Fibroblast of skin of abdomen (primary cell): ENCODE measurements at places on chromosomes 4 and X.

- no peak for DNase-seq
Measured at GRCh38 chr4:37446016-37446415, 201.5 kb downstream of the NWD2 start.

DNA sequence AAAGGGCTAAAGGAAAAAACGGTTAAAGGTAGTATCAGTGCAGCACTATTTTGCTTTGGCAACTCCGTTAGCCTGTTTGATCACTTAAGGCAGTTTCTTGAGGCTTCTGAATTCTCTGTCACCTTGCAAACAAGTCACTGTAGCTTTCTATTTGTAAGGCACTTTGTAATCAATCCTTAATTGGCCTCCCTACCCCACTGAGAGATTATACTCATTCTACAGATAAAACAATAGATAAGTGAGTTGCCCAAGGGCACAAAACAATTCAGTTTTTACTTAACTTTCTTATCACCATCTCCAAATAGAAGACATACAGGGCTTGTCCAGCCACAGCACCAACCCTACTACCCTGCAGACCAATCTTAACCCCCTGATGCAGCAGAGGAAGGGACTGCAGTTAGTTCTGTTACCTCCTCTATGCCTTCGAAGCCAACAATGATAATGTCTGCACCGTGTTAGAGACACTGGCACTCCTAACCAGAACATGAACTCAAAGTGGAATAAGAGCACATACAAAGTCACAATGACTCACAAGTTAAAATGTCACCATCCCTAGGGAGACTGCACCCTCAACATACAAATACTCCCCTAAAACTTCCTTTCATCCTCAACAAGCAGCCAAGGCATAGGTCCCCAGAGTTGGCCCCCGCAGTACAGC is 1.7 kb downstream of the TMEM185A start:
- no peak for DNase-seq

DNA sequence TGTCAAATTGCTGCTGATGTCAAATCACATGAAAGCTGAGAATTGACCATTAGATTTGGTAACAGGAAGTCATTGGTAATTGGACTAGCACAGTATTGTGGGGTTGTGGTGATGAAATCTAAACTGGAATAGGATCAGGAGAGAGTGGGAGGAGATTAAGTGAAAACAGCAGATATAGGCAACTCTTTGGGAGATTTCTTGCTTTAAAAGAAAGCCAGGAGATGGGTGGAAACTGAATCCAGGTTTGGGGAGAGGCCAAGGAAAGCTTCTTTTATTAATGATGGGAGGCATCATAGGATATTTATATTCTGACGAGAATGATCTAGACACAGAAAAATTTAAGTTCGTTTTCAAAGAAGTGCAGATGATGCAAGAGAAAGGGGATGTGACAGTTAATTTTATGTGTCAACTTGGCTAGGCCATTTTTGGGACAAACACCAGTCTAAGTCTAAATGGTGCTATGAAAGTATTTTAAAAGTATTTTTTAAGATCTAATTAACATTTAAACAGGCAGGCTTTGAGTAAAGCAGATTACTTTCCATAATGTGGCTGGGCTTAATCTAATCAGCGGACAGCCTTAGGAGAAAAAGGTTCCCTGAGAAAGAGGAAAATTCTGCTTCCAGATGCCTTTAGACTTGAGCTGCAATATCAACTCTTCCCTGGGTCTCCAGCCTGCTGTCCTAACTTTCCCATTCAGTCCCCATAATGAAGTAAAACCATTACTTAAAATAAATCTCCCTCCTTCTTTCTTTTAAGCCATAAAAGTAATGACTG is 24.7 kb downstream of the SEC24D start:
- peak; percentile 91 for DNase-seq

DNA sequence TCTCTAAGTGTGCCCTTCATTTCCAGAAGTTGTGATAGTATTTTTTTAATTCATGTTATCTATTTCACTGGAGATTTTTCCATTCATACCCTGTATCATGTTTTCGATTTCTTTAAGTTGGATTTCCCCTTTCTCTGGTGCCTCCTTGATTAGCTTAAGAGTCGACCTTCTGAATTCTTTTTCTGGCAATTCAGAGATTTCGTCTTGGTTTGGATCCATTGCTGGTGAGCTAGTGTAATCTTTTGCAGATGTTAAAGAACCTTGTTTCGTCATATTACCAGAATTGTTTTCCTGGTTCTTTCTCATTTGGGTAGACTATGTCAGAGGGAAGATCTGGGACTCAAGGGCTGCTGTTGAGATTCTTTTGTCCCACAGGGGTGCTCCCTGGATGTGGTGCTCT is 9.1 kb upstream of the SH3BP2 start:
- DNase-seq = no peak

- no peak for DNase-seq
Measured at GRCh38 chr4:77187322-77187721, 30.3 kb downstream of the CCNG2 start.

GRCh38 chr4:182698212-182698611 is 219.0 kb downstream of the DCTD start:
- no peak for DNase-seq

- no peak for DNase-seq
Measured at GRCh38 chrX:17183566-17183965, 191.4 kb upstream of the NHS start.

GRCh38 chrX:134642386-134642785 is 15.9 kb downstream of the PLAC1 start:
- DNase-seq = peak; percentile 85

DNA sequence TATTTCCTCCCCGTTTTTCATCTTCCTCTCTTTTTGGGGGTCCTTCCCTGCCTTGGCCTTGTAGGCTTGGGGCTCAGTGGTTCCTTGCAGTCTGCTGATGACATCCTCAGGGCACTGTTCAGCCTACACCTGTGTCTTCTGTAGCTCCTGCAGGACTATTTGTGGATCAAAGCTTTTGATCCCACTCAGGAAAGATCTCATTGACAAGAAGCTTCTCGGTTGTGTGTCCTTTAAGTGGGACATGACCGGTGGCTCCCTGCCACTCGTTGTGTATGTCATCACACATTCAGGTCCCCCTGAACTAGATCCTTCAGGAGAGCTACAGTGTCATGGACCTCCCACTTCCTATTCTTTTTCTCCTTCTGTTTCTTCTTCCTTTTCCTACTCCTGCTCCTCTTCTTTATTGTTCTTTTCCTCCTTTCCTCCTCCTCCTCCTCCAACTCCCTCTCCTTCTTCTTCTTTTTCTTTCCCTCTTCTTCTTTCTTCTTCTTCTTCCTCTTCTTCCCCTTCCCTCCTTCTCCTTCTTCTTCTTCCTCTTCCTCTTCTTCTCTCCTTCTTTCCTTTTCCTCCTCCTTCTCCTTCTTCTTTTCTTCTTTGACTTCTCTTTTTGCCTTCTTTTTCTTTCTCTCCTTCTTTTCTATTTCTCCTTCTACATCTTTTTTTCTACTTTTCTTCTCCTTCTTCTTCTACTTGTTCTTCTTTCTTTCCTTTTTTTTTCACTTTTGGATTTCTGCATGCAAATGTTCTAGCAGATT is 67.8 kb downstream of the NBDY start:
- DNase-seq = no peak

- peak; percentile 25 for DNase-seq
Measured at GRCh38 chrX:136204571-136204970, 46.6 kb downstream of the MAP7D3 start.

DNA sequence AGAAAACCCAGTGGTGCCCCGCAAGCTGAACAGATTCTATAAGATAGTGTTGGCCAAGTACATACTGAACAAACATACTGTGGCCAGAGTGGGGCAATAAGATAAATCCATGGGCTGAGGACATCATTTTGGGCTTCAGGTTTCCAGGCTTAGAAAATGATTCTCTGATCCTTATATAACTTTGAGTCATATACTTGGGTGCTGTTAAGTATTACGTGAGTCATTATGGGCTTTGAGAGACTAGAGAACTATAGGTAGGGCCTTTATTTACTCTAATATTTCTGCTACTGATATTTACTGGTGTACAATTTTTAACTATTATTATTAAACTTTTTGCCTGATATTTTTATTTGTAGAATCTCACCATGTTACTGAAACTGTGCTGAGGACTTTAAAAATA is 586.1 kb downstream of the CENPC start:
- no peak for DNase-seq

DNA sequence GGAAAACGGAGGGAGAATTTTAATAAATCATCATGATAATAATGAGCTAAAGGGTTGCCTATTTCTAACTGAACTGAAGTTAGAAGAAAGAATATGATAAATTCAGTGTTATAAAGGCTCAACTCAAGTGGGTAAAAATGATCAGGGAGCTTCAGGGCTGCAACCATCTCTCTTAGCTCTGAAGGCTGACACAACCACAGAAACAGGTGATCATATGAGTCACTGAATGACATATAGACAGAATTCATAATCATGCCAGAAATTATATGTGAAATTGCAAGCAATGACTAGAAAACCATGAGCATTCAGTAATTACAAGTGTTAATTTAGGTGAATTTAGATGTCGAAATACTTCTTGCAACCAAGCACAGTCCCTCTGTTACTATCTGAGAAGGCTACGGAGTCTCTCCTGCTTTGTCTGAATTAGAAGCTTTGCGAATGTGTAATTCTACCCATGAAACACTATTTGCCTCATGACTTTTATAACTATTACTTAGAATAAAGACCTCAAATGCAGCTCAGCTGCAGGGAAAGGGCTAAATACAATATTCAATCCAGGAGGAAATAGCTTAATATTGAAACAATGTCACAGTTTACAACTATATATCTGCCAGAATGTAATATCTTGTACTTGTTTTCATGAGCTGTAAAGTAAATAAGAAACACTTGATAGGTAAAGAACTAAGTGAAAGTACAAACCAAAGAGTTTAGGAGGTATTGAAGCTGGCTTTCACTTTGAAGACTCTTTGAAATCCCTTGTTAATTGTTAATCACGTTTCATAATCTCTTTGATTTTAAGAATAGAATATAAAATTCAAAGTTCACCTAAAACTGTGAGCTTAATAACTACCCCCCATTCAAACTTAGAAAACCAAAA is 1972.6 kb downstream of the ARAP2 start:
- no peak for DNase-seq

DNA sequence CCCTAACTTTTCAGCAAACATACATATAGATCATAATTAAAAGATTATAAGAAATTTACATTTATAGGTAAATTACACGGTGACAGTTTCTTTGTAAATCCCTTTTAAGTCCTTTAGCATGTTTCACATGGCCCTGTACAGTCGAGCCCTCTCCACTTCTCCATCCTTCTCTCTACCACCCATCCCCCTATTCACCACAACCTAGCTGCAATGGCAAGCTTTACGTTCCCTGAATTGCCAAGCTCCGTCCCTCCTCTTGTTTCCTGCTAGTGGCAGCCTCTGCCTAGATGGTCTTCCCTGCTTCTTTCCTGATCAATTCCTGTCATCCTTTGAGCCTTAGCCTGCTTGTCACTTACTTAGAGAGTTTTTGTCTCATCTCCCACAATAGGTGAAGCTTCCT is 116.2 kb downstream of the TMA16 start:
- no peak for DNase-seq

DNA sequence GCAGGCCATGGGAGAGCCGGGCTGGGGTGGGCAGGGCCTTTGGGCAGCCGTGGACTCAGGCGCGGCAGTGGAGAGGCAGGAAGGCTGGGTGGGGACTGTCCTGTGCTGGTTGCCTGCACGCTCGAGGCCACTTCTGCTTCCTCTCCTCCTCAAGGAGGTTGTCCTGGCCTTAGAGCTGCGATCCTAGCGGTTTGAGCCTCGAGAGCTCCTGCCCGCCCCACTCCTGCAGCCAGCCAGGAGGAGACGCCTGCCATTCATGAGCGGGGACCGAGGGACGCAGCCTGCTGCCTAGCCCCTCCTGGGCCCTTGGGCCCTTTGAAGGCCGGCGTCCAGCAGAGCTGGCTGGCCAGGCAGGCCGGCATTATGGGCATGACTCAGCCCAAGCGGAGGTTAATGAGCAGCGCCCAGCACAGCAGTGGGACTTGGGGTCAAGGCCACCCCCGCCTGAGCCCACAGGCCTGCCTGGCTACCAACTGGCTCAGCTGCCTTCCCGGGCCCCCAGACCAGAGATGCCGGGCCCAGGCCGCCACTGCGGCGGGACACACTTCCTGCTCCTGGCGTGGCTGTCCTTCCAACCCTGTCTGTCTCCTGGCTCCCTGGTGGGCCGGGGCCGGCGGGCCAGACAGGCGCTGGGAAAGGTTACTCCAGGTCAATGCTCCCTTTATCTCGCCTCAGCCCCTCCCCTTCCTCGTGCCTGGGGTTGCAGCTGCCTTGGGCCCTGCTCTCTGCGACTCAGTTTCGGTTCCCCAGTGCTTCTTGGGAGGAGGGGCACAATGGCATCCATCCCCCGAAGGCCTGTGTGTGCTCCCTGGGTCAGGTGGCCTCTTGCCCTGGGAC is 1.8 kb downstream of the ABCD1 start:
- peak; percentile 13 for DNase-seq

GRCh38 chrX:48487362-48487798 is 11.4 kb downstream of the FTSJ1 start:
- peak; percentile 91 for DNase-seq

DNA sequence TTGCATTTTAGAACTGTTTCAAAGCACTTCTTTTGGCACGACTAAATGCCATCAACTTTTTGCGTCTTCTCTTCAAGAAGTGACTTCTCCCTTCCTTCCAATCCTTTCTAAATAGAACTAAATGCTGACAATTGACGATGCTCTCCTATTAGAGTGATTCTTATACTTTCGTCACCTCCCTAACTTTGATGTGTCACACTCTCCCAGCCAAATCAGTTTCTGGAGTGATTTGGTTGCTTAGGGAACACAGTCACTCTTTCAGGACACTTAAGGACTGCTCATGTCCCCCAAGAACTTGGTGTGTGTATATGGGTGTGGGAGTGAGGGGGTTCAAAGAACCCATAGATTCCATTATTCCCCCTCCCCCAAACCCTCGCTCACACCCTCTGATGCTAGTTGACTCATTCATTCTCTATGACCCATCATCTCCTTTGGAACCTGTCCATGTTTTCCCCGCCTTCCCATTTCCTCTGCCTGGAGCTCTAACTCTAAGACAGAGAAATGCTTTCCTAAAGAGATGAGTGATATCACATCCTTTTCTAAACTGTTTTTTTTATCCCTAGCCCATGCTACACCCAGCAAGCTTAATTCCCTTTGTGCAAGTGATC is 26.8 kb upstream of the AREG start:
- DNase-seq = peak; percentile 83

- no peak for DNase-seq
Measured at GRCh38 chr4:49000806-49001205, 14.7 kb downstream of the CWH43 start.

GRCh38 chr4:184807256-184807655 is 18.5 kb downstream of the ACSL1 start:
- no peak for DNase-seq

GRCh38 chr4:125283707-125284279 is 31.0 kb upstream of the FAT4 start:
- peak; percentile 26 for DNase-seq

DNA sequence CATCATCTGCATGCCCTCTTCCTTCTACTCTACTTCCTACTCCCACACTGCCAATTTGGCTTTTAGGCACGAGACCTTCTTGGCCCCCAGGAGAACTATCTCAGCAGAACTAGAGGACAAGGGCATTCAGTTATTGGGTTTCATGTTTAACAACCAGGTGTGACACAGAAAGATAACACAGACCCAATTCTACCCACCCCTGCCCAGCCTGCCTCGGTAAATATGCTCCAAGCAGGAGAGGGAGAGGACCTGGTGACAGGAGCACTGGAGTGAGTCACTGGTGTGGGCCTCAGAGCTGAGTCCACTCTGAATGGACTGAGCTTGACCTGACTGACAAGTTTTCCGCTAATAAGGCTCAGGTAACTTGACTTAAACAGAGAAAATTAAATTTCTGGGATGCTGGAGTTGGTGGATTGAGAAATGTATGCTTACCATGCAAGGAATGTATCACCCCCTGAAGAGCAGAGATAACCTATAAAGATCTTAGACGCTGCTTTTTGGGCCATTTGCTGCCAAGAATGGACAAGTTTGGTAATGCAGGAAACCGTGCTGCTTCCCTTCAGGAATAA is 52.5 kb downstream of the CASP3 start:
- no peak for DNase-seq
